A375 (cell line): ENCODE measurements at places on chromosomes 12 and 14. TPM values are rescaled to one million over a fixed set of nuclear protein-coding genes. Genes with fewer than 3 reads are reported as not detected.

The KRT85 gene
- total RNA-seq: not detected in 2 replicates

The TAC3 gene
- total RNA-seq: not detected in 2 replicates

The TAS2R31 gene
- 1.1 and 1.2 TPM in 2 replicates for total RNA-seq

The LMBR1L gene
- total RNA-seq: 11.1 and 14.3 TPM in 2 replicates
